ENCODE measurements at places on chromosomes 13 and 19. TPM values are rescaled to one million over a fixed set of nuclear protein-coding genes. Genes with fewer than 3 reads are reported as not detected.

DNA sequence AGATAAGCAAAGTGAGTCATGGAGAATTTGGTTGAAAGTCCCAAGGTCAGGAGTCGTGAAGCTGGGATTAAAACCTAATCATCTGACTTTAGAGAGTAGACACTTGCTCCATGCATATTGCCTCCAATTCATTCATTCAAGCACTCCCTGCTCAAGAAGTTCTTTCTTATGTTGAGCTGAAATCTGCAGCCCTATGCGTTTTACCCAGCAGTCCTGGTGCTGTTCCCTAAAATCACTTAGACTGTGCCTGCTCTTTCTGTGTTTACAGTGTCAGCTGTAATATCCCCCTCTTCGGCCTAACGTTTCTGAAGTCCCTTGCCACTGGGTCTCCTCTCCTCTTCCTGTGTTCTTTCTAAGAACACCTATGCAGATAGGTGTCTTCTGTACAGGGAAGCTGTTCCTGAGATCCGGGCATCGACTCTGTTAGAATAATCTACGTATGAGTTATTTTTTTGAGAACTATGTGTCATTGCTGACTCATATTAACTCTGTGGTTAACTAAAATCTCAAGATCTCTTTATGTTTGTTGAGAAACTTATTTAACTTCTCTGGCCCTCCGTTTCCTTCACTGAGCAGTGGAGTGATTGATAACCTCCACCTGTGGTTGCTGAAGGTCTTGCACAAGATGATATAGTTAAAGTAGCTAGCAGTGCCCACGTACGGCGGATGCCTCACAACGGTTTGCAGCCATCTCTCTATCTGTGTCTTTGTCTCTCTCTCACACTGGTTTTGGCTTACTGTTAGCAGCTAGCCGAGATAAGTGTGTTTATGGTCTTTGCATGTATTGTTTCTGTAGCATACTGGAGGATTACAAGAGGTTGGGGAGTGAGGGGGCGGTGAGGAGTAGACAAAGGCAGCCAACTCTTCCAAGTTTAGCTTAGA lies 4.7 kb downstream of the ALOX5AP start:
- DNase-seq, result no peak

- no peak for DNase-seq
These were observed 26.2 kb upstream of the OR7C2 start for GRCh38 chr19:14915116-14915515.

DNA sequence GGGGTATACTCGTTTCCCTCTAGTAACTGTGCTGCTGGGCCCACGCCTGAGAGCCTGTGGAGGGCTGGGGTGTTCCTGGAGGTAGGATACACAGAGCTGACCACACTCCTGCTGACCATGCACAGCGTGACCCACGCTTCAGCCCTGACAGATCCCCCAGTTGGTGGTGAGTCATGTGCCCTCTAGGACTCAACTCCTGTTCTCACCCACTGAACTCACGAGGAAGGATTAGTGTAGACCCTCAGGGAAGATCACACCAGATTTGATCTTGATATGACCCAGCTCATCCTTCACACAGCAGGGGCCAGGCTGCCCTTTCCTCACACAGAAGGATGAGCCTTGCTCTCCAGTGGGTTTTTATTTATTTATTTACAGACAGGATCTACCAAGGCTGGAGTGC lies 13.3 kb upstream of the ACP7 start:
- DNase-seq, result no peak

SH2D3A gene
- 30.3 TPM for total RNA-seq

GRCh38 chr19:21848706-21849105 lies 12.7 kb upstream of the ZNF43 start:
- DNase-seq, result no peak

GRCh38 chr19:21109116-21109515 lies 27.1 kb downstream of the ZNF714 start:
- no peak for DNase-seq

GPR12 gene
- total RNA-seq, result not detected

- DNase-seq, result no peak
These were observed 50.6 kb upstream of the PCDH20 start for GRCh38 chr13:61466280-61466679.

KLK8 gene
- total RNA-seq, result not detected

PSG7 gene
- not detected for total RNA-seq

DNA sequence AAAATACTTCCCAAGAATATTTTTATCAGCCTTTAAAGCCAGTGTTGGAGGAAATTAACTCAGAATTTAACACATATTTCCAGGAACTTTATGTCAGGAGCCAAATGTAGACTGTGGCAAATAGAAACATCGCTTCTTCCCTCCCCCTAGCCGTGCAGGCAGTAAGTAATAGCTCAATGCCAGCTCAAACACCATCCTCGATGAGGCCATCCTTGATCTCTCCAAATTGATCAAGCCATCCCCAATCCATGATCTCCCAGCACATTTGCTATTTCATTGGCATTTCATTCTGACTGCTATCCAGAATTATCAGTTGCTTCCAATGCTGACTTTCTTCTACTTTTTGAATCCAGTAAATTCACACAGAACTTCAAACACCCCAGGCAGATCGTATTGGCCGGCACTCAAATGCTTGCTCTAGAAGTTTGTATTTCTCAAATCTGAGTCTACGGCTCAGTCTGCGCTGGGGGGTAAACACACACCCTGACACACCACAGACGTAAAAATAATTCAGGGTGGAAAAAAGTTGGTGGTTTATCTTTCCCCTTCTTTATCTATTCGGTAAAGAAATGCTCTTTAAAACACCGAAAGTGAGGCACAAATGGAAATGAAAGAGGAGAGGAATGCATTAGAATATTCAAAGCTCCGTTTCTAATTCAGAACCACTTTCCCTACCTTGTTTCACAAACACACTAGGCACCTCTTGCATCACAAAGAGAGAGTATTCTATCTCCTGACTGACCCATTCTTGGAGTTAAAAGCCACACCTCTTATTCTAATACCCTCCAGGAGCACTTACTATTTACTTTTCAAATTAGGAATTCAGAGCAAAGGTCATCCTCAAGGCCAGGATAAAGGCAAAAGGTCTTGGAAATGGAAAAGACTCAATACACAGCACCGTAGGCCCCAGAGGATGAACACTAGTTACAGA lies 991 bp downstream of the OBI1 start:
- DNase-seq, result no peak

- DNase-seq, result peak; percentile 25
These were observed 471 bp downstream of the DACH1 start for GRCh38 chr13:71866335-71867130.

DNA sequence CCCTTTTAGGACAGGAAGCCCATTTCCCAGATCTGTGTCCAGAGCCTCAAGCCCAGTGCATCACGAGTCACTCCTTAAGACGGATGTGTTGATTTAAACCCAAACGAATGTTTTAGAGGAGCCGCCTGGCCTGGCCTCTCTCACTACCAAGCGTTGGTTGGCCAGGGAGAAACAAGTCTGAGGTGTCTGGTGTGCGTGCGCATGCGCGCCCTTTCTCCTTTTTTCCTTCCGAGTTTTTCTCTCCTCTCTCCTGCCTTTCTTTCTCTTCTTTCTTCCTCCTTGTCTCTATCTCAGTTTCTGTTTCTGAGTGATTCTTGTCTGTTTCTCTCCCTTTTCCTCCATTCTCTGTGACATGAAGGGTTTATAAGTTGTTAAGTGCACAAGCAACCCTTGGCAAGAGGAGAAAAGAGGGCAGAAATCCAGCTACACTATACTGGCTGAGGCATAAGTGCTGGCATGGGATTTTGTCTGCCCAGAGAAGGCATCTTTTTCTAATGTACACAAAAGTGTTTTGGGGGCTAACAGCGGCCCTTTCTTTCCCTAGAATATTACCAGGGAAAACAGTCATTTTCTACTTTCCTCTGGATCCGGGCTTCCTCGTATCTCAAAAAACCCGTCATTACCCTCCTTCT lies 170.5 kb downstream of the DNAJC15 start:
- no peak for DNase-seq

- no peak for DNase-seq
These were observed 11.3 kb downstream of the IQCN start for GRCh38 chr19:18262917-18263316.

DNA sequence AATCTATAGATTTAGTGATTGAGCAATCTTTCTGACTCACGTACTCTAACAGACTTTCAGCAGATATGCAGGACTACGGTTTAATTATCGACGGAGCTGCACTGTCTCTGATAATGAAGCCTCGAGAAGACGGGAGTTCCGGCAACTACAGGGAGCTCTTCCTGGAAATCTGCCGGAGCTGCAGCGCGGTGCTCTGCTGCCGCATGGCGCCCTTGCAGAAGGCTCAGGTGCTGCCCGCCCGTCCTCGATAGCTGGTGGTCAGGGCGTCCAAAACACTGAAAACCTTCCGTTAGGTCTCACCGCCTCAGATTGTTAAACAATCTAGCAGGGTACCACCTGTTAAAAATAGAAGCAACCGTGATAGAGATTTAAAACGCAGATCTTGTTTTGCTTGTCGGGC lies 113.2 kb upstream of the MCF2L start:
- DNase-seq, result no peak

- no peak for DNase-seq
These were observed 172.1 kb upstream of the RFC3 start for GRCh38 chr13:33645591-33646554.

CGB2 gene
- total RNA-seq, result not detected

DNA sequence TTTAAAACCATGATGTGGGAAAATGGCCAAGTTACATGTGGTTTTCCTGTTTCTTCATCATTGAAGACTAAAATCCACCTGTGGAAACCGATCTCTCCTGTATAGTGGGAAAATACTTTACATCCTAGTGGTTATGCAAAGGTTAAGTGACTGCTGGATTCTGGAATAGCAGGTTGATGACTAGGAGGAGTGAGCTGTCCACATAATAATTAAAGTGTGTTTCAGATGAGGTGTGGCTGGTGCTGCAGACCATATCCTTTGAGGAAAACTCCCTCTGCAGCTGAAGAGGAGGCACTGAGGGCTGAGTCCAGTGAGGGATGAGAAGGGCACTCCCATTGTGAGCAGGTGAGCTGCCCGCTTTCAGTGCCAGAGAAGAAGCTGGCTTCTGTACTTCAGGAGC lies 43.2 kb downstream of the DCLK1 start:
- DNase-seq, result no peak

PBX4 gene
- 29.6 TPM for total RNA-seq

DNA sequence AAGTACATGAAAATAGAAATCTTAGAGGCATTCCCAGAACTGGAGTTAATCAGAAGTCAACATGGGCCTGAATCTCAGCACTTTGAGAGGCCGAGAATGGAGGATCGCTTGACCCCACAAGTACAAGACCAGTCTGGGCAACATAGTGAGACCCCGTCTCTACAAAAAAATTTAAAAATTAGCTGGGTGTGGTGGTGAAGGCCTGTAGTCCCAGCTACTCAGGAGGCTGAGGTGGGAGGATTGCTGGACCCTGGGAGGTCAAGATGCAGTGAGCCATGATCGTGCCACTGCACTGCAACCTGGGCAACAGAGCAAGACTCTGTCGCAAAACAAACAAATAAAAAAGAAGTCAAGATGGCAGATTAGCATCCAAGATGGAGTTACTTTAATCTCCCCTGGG lies 8.5 kb downstream of the IFNL2 start:
- DNase-seq, result no peak

PGLYRP2 gene
- total RNA-seq, result not detected

C1QTNF9B gene
- not detected for total RNA-seq

PLIN5 gene
- 45.7 TPM for total RNA-seq

All from upper lobe of left lung (tissue), 6 donors.